ENCODE measurements at places on chromosomes 3 and 15.

DNA sequence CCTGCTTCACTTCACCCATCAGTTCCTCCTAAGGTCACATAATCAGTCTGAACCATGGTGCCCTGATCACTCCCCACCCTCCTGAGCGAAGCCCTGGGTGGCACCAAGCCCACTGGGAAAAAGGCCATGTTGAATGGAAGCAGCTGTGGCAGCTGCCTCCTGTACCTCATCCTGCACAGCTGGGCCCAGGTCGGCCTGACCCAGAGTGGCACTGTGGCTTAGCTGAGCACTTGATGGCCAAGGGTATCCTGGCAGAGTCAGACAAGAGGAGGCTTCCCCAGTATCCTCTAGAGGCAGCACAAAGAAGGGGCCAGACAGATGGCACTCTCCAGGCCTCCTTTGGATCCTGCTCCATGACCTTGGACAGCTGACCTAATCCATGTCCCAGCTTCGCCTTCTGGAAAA lies 68.4 kb downstream of the TLE3 start:
- DNase-seq, result no peak

DNA sequence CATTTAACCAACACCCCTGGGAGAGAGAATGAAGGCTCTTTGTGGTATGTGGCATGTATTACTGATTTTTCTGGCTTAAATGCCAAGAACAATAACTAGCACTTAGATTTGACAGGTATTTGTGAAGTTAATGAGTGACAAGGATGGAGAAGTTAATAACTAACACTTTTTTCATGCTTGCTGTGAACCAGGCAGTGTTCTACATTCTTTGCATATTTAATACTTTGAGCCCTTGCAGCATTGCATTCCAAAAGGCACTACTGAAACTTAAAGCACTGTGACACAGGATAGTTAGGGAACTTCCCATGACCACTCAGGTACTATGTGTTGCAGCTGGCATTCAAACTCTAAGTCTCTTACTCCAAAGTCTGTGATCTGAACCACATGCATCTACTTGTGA lies 650.6 kb downstream of the ZPLD1 start:
- DNase-seq, result no peak

GRCh38 chr3:16897254-16897926 lies 12.6 kb downstream of the PLCL2 start:
- DNase-seq, result no peak

DNA sequence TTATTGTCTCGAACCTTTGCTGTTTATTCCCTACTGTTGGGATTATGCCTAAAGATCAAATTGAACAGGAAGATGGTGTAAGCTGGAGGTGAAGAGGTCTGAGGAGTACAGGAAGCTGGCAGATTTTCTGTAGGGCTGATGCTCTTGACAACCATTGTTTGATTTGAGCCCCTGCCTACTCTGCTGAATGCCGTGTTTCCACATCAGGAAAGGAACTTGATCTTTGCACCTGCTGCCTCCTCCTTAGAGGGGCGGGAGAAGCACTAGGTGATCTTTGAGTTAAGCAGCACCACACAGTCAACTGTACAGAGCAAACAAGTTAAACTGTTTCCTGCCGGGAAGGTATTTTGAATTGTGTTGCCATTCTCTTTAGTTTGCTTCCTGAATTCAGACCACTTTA lies 364.6 kb upstream of the EPHA6 start:
- no peak for DNase-seq

DNA sequence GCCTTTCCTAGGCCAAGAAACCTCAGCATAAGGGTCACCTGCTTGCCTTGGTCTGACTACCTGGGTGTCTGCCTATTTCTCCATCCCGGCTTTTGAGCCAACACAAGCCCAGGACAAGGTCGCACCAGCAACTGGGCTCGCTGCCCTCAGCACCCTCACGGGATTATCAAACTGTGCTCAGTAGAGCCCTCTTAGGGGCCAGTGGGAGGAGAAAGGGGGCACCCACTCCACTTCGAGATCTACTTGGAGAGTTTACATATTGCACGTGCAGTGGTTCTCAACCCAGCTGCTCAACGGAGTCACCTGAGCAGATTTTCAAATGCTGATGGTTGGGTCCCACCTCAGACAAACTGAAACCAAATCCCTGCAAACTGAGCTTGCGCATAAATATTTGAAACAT lies 31.1 kb downstream of the TSPAN3 start:
- DNase-seq, result peak; percentile 3

- DNase-seq, result peak; percentile 21
These were observed 814 bp upstream of the TEX264 start for GRCh38 chr3:51670053-51670822.

GRCh38 chr3:178072391-178073305 lies 463.6 kb upstream of the KCNMB2 start:
- no peak for DNase-seq

DNA sequence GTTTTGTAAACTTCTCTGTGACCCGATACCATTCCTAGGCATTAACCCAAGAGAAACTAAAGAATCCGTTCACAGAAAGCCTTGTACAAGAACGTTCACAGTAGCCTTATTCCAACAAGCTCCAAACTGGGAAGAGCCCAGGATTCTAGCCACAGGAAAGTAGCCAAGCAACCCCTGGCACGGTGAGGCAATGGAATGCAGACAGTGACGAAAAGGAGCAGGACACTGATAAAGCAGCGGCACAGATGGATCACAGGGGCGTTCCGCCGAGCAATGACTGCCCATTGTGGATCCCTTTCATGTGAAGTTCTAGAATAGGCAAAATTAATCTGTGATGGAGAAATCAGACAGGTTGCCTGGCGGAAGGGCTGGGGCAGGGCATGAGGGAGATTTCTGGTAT lies 198.7 kb upstream of the CHRNA7 start:
- DNase-seq, result no peak

DNA sequence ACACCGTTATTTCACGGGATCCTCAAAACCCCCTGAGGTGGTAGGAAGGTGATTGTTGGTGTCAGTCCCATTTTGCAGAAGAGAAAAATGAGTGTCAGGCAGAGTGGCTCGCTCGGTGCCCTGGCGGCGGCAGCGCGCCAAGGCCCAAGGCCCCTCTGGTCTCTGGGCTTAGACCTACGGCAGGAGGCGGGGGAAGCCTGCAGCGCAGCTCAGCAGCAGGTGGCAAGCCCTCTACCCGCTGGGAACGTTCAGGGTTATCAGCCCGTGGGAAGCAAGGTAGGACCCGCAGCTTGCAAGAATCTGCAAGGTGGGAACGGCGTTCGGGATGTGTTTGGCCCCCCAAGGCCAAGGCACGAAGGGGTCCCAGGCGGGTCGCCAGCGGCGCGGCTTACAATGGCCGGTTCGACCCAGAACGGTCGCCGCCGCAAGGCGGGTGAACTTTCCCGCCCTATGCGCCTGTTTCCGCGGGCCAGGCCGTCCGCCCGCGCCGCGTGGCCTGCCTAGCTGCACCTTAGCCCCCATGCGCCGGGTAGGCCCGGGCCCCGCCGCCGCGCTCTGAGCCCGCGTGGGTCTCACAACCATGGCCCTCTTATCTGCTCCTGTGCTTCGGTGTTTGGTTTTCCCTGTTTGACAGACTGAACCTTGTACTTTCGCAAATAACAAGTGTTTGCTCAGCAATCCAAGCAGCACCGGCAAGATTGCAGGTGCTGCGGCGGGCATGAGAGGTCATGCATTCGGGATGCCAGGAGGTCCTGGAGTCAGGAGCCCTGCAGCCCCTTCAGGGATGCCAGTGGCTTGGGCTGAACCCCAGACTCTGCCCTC lies 39.7 kb downstream of the CCNL1 start:
- no peak for DNase-seq

- DNase-seq, result peak; percentile 63
These were observed 3.2 kb downstream of the NEIL1 start for GRCh38 chr15:75349851-75350588.

- no peak for DNase-seq
These were observed 730 bp downstream of the DGKG start for GRCh38 chr3:186361246-186361761.

GRCh38 chr3:5136919-5137429 lies 14.9 kb downstream of the ARL8B start:
- no peak for DNase-seq

- no peak for DNase-seq
These were observed 17.1 kb downstream of the ZBED2 start for GRCh38 chr3:111577798-111578685.

DNA sequence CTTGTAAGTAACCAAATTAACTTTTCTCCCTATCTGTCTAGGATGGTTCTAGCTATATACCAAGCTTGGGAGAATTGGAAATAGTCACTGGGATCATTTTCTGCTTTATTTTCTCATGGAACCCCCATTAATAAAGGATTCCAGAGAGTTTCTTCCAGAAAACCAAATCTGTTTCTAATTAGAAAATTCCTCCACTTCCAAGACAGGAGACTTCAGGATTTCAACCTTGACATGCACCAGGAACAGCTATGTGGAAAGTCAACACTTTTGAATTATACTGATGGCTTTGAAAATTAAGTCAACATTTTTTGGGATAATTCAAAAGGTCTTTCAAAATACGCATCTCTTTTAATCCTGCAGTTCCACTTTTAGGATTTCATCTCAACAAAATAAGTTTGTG lies 138.3 kb downstream of the MEX3B start:
- no peak for DNase-seq
